ENCODE measurements at places on chromosomes 16 and 17. TPM values are rescaled to one million over a fixed set of nuclear protein-coding genes. Genes with fewer than 3 reads are reported as not detected.

TMEM114 gene
- not detected for polyA plus RNA-seq

GRCh38 chr16:28311913-28312312, 19.6 kb downstream of the SBK1 start:
- no peak for DNase-seq

GRCh38 chr16:78902321-78902720, 698.2 kb downstream of the MAF start:
- DNase-seq = peak; percentile 75

RNF222 gene
- polyA plus RNA-seq = not detected

SLC2A4 gene
- polyA plus RNA-seq = 0.75 TPM

MYH2 gene
- polyA plus RNA-seq = not detected

GRCh38 chr17:63203652-63204051, 237.6 kb downstream of the TANC2 start:
- no peak for DNase-seq

GRAP gene
- polyA plus RNA-seq = 17.0 TPM

- no peak for DNase-seq
Observed at GRCh38 chr16:12440228-12440530, 363.5 kb downstream of the CPPED1 start.

DNA sequence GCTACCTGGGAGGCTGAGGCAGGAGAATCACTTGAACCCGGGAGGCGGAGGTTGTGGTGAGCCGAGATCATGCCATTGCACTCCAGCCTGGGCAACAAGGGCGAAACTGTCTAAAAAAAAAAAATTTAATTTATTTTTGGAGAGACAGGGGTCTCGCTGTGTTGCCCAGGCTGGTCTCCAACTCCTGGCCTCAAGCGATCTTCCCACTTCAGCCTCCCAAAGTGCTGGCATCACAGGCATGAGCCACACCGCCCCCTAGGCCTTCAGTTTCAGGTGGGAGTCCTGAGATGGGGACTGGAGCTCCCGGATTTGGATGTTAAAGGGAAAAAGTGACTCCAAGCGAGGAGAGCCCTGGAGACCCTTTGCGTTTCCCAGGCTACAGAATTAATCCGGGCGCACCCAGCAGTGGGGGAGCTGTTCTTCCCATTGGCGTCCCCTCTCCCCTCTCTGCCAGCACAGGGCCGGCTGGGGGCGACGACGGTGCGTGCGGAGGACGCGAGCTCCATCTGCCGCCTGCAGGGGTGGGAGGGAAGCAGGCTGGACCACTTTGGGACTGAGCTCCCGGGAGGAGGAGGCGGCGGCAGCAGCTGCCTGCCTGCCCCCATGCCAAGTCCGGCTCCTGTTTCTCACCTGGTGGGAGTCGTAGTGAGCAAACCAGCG, 49.3 kb upstream of the USP7 start:
- no peak for DNase-seq

MTSS2 gene
- 32.4 TPM for polyA plus RNA-seq

CPNE7 gene
- polyA plus RNA-seq = 0.35 TPM

DNA sequence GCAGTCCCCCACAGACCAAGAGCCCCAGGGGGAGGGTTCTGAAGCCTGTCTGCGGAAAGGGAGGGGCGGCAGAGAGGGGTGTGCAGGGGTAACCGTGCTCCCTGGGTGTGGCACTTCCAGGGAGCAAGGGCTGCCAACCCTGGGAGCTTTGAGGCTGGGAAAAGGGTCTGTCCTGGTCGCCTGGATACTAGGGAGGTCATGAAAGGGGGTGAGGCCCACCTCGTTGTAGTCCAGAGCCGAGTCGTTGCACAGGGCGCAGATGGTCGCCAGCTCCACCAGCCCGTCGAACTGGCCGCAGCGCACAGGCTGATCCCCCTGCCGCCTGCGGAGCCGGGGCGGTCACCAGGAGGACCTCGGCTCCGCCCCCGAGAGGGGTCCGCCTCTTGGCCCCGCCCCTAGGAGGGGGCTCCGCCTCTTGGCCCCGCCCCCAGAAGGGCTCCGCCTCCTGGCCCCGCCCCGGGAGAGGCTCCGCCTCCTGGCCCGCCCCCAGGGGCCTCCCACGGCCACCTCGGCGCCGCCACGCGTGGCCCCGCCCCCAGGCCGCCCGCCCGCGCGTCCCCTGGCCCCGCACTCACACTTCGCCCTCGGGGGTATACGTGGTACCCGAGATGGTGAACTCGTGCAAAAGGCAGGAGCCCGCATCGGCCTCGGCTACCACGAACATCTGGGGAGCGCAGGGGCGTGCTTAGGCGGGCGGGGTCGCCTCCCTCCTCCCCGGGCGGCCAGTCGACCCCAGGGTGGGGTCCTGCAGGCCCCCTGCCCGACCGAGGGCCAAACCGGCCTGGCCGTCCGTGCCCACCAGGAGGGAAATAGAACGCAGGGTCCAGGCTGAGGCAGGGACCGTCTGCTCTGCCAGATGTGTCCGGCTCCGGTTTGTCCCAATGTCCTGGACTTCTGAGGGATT, 19.5 kb downstream of the ATP2A3 start:
- peak; percentile 63 for DNase-seq

DNA sequence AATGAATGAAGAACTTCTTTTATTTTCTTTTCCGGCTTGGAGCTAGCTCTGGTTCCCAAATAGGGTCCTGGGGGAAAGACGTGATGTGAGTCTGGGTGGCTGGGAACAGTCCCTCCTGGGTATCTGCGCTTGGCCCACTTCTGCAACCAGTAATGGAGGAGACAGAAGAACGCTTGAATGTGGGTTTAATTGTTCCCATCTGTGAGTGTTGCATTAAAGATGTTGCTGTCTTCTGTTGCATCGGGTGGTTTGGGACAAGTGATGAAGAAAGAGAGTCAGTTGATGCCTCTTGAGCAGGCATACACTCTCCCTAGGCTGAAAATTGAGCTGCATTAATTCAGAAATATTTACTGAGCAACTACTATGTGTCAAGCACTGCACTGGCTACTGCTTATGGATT, 511.1 kb downstream of the CDH13 start:
- no peak for DNase-seq

KRT39 gene
- 0.17 TPM for polyA plus RNA-seq

GRCh38 chr17:5068236-5068635, 10.0 kb upstream of the ZFP3 start:
- DNase-seq = no peak

DNA sequence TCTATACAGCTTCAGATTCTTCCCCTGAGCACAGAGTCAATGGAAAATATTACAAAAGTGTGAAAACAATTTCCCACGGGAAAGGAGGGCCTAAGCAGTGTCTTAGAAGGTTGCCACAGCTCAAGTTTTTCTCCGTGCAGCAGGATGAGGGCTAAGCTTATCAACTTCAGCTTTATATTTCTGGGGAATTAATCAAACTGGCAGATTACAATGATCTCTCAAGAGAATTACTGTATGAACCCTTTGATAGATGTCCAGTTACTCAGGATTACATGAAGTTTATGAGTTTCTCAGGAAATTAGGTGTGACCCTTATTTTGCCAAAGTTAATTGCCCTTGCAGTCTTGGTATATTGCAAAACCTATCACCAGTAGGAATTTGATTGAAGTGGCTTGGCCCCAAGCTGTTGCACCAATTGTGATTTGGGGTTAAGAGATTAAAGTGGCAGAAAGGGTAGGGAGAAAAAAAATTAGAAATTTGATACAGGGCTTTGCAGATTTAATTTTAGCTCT, 298.4 kb downstream of the MAP2K6 start:
- no peak for DNase-seq

- DNase-seq = no peak
Observed at GRCh38 chr16:72853575-72854266, 194.2 kb downstream of the ZFHX3 start.

DNA sequence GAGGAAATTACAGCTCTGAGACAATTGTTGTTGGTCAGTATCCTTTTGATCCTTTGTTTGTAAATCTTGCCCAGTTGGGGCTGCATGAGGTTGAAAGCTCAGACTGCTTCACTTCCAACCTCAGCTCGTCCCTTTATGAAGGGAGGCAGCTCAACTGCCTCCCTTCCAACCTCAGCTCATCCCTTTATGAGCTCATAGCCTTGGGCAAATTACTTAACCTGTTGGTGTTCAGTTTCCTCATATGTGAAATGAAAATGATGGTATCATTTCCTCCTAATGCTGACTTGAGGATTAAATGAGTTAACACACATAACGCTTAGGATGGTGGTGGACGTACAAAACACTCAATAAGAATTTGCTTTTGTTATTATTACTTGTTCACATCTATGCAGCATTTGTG, 265.1 kb downstream of the CDH13 start:
- DNase-seq = no peak

DNA sequence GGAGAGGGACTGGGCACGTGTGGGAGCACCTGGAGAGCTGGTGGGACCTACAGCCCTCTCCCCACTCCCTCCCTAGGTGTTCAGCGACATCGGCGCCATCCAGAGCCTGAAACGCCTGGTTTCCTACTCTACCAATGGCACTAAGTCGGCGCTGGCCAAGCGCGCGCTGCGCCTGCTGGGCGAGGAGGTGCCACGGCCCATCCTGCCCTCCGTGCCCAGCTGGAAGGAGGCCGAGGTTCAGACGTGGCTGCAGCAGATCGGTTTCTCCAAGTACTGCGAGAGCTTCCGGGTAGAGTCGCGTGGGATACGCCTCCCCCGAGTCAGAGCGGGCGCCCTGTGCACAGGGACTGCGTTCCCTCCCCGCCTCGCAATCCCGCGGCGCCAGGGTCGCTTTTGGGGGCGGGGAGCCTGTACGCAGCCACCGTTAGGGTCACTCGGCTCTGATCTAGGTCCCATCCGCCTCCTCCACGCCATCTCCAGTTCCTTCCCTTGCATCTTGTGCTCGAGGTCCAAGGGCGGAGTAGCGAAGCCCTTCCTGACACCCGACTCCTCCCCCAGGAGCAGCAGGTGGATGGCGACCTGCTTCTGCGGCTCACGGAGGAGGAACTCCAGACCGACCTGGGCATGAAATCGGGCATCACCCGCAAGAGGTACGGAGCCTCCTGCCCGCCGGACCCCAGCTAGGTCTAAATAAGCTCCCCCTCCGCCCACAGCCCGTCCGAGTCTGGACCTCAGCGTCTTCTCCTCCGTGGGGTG, 13.0 kb downstream of the SARM1 start:
- DNase-seq = peak; percentile 42

GRCh38 chr17:45022288-45022648, 29.2 kb downstream of the DCAKD start:
- no peak for DNase-seq

DNA sequence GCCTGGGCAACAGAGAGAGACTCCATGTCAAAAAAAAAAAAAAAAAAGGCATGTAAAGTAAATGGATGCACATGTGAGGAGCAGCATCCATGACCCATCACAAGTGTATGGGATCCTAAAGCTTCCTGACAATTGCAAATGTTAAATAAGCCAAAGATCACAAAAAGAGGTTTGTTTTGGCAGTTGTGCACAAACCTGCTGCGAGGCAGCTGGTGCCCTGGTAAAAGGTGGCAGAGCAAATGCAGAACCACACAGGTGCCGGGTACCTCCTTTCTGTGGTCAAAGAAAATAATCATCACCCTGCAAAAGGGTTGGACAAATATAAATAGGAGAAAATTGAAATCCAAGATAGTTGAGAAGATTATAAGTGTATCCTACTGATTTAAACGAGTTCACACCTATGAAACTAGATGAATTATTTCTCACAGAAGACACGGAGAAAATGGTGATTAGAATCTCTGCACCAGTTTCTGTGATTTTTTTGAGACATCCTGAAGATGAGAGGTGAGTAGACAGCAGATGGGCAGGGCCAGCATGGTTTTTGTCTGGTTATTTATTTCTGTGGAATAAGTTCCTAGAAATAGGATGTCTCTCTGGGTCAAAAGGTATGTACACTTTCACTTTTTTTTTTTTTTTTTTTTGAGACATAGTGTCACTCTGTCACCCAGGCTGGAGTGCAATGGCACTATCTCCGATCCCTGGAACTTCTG, 291.3 kb downstream of the CDH13 start:
- DNase-seq = no peak

CLEC19A gene
- polyA plus RNA-seq = not detected

IRX6 gene
- not detected for polyA plus RNA-seq

- DNase-seq = peak; percentile 99
Observed at GRCh38 chr17:15651583-15652110, 32.1 kb upstream of the FBXW10B start.

PRSS36 gene
- 8.2 TPM for polyA plus RNA-seq

- DNase-seq = peak; percentile 41
Observed at GRCh38 chr17:181245-182049, at the start of gene DOC2B. DOC2B (minus strand) TSS chr17:181650; CDS start chr17:181479, 171 bp downstream.

HS3ST4 gene
- not detected for polyA plus RNA-seq

DNA sequence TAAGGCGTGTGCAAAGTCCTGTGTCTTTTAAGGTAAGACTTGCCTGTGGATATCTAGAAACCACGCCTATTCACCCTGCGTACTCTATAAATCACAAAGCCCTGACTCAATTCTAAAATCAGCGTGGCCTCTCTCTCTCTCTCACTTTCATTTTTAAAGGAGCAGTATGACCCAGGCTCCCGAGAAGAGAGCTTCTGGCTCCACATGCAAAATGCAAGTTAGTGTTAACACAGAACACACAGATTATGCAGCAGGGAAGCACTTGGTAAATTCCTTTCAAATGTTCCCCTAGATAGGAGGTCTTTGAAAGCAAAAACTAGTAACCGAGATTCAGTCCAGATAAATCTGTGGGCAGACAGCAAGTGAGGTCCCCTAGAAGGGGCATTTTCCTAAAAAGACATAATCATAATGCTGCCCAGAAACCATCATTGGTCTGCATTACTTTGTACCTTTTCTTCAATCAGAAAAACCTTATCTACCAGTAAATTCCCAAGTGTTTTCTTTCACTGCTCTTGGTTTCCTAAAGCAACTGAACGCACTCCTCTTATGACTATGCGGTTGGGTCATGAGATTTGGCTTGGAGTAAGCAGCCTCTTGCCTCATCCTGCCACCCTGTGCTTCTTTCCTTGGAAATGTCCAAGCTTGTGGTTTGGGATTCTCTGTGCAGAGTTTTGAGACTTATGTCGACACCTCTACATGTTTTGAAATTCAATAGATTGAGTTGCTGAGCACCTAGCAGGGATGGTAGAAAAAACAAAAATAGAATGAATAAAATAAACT, 31.7 kb upstream of the KCNJ2 start:
- DNase-seq = peak; percentile 70

RETREG3 gene
- polyA plus RNA-seq = 30.6 TPM

DNA sequence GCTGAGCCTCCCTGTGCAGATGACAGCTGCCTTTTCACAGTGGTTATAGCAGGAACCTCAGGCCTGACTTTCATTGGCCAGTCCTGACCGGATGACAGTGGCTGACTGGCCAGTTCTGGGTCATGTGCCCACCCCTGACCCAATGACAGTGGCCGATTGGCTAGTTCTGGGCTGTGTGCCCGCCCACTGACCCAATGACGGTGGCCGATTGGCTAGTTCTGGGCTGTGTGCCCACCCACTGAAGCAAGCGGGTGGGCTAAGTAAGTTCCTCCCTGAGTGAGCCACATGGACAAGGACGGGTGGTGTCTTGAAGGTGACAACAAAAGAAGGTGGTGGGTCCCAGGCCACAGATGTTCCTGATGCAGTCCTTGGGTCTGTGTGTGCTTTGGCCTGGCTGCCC, 9.5 kb downstream of the DEF8 start:
- DNase-seq = peak; percentile 61

DPEP3 gene
- polyA plus RNA-seq = 0.11 TPM

- no peak for DNase-seq
Observed at GRCh38 chr16:67413978-67414911, 2.0 kb downstream of the ZDHHC1 start.

GRCh38 chr17:7673239-7673638, 14.1 kb downstream of the TP53 start:
- no peak for DNase-seq

ADAMTS18 gene
- polyA plus RNA-seq = 0.10 TPM

PLA2G10 gene
- not detected for polyA plus RNA-seq
